ENCODE measurements at places on chromosomes 2 and 18.

GRCh38 chr2:86445436-86445835, 4.3 kb downstream of the KDM3A start:
- DNase-seq = no peak

DNA sequence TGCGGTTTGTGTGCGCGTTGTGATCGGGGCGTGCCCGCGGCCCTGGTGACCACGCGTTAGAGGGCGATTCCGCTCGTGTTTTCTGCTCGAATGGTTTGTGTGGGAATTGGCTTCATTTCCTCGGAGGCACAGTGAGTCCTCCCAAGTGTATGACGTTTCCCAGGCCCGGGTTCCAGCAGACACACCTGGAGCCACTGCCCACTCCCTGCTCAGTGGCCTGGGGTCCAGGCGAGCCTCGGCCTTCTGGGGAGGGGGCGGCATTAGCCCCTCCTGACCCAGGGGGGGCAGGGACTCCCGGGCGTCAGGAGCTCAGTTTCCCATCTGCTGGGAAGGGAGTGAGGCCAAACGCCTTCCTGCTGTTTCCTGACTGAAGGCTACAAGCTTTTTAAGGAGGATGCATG, 92.1 kb downstream of the NFATC1 start:
- no peak for DNase-seq

- no peak for DNase-seq
Observed at GRCh38 chr2:54569745-54570301, 113.7 kb downstream of the SPTBN1 start.

DNA sequence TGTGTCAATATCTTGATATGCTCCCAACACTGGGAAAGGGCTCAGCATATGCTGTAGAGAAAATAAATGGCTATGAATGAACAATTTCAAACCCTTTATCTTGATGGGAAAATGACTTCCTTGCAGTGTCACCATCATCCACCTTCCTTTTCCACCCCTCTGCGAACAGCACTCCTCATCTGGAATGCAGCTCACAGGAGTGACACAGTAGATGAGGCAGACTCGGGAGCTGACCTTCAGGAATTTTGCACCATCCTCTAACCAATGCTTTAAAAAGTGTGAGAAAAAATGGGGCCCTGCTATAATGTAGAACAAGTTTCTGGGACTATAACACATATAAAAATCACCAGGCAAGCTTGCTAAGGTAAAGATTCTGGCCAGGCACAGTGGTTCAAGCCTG, 41.3 kb upstream of the YPEL5 start:
- DNase-seq = peak; percentile 44

DNA sequence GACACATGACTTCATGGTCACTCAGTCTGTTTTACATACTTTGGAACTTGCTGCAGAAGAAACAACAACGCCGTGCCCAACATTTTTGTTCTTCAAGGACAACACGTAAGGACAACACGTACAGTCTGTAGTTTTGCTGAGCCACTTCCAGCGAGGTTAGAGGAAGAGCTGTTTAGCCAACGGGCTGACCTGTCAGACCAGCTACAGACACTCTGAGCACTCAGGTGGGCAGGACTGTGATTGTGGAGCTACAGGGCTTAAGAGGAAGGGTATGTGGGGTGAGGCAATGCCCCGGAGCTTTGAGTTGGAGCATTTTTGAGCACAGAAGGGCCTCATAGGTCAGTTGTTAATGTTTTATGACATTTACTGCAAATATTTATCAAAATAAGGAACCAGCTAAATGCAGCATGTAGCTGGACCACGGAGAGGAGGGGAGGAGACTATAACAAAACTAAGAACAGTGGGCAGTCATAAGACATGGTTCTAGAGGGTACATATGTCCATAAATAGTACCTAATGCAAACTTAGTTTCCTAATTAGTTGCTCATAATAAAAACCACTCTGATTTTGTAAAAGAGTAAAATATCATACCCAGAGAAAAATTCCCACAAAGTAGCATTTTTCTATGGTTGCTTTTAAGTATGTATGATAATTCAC, 26.3 kb upstream of the NPC1 start:
- no peak for DNase-seq

- DNase-seq = peak; percentile 70
Observed at GRCh38 chr2:50401772-50402653, 629.9 kb downstream of the NRXN1 start.

- DNase-seq = no peak
Observed at GRCh38 chr2:150885236-150885635, 376.4 kb downstream of the RBM43 start.

DNA sequence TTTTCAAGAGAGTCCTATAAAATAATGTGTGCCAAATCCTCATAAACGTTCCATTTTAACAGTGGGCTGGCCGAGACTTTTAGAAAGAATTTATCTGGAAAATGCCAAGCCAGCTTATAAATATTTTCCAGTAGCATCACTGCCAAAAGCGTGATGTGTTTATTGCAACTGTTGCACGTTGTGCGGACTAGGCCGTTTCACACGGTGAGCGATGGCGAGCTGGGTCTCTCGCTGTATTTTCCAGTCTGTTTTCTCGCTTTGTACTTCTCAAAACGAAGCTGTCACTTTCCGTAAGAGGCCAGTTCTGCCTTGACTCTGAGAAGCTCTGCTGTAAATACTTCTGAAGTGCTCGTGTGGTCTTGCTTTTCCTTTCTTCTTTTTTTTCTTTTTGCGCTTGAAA, 65.0 kb upstream of the ZNF236 start:
- DNase-seq = no peak

DNA sequence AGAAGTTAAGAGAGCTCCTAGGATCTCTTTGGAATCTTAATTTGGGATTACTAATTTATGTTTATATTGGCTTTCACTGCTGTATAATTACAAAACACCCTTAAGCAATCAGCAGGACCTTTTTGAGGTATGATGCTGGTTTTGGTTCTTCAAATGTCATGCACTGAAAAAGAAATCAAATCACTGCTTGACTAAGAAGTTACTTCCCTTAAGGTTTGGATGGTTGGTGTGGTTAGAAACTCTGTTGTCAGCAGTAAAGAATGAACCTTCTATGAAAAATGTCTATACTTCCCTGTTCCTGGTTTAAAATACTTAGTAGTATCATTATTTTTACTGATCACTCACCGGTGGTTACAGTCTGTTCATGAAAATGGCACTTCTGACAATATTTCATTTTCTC, 5.5 kb downstream of the COLEC12 start:
- peak; percentile 49 for DNase-seq

- no peak for DNase-seq
Observed at GRCh38 chr2:239202836-239203235, 198.0 kb downstream of the HDAC4 start.

- peak; percentile 55 for DNase-seq
Observed at GRCh38 chr2:224309176-224309575, 92.7 kb downstream of the FAM124B start.

DNA sequence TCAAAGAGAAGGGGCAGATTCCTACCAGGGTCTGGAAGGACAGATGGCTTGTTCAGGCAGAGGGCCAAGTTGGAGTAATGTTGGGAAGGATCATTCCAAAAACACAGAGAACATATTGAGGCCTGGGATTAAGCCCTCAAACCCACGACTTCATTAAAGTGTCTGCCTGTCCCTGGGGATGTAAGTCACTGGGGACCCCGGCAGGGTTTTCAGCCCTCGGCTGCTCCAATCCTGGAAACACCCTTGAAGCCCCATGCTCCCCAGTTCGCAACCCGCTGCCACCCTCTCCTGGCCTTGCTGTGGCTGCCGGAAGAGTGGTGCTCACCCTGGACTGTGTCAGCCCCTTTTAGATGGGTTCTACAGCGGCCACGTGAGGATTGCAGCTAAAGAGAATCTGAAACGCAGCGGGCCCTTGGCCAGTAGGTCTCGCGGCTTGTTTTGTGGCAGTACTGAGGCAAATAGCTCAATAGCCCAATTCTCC, 79.9 kb downstream of the EPAS1 start:
- no peak for DNase-seq

DNA sequence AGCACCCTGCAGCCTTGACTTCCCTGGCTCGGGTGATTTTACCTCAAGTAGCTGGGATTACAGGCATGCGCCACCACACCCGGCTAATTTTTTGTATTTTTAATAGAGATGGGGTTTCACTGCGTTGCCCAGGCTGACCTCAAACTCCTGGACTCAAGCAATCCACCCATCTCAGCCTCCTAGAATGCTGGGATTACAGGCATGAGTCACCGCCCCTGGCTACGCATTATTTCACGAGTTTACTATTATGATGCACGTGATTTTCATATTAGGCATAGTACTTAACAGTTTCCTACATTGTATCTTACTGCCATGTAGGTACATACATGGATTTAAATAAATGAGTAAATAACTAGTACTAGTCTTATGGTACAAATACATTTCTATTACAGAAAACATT, 4.4 kb downstream of the DYNC2LI1 start:
- no peak for DNase-seq

DNA sequence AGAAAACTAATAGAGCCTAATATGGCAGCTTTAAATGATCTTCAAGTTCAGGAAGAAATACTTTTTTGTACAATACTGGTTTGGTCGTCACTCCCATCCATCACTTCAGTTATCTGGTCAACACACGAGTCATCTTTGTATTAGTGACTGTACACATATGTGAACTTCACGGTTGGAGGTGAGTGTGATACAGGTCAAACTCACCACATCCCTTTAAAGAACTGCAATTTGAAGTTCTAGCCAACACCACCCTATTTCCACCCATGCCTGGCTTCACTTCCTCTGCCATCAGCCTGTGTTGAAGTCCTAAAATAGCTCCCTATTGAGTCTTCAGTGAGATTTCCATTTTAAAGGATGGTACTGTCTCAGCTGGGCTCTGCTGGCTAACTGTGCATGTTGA, 361.9 kb downstream of the TXNL1 start:
- DNase-seq = no peak

DNA sequence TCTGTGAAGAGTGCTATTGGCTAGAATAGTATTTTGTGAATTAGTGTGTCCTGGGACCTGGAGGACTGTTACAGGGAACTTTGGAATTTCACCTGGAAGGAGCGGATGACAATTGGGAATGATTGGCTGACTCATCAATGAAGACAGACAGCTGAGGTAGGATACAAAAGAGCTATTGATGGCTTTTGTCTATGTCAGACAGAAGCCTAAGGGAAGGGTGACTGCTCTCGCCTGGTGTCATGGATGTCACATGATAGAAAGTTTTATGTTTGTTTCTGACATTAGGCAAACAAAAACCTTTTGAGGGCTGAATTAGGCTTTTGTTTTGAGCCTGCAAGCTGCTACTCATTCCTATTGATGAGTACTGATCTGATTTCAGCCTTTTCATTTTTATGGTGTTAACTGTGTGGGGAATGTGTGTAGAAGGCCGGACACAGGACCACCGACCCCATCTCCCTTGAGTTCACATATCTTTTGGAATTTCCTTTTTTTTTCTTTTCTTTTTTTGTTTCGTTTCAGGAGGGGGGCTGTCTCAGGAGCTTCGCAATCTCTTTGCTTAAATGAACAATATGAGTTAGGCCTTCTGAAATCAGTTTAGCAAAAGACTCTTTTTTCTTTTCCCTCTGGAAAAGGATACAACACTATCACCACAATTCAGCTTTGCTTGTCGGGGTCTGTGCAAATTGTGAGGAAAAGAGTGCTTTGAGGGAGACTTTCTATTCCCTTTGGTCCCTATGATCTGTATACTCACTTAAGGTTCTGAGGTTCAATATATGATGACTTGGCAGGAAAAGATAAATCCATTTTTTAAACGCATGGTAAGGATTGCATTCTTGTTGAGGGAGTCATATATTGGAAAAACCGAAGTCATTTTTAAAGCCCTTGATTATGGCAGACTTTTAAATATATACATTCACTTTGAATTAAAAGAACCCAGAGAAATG, 207.9 kb upstream of the FIGN start:
- no peak for DNase-seq

DNA sequence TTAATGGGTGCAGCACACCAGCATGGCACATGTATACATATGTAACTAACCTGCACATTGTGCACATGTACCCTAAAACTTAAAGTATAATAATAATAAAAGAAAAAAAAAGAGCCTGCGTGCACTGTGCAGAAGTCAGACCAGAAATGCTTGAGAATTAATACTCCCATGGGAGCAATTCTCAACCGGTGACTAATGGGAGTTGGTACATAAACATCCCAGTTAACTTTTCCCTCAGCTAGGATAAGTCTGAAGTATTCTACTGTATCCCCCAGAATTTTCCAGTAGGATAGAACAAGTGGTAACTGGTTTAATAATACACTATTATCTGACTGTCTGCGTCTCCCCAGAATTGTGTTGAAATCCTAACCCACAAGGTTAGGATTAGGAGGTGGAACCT, 113.6 kb upstream of the COL5A2 start:
- DNase-seq = peak; percentile 94

- peak; percentile 41 for DNase-seq
Observed at GRCh38 chr2:98552499-98553179, 55.7 kb downstream of the COA5 start.

GRCh38 chr2:182616471-182617393, 99.3 kb upstream of the DNAJC10 start:
- DNase-seq = peak; percentile 75

Measured in fibroblast of skin of back (primary cell).